ENCODE measurements at places on chromosomes 1 and 21. TPM values are rescaled to one million over a fixed set of nuclear protein-coding genes. Genes with fewer than 3 reads are reported as not detected.

SPATC1L gene
- 11.4 TPM for polyA plus RNA-seq

TSPAN2 gene
- polyA plus RNA-seq, result 34.2 TPM

DNASE2B gene
- polyA plus RNA-seq, result 0.09 TPM

PDPN gene
- 18.6 TPM for polyA plus RNA-seq

NEGR1 gene
- polyA plus RNA-seq, result 3.5 TPM

TNFAIP8L2 gene
- polyA plus RNA-seq, result 1.3 TPM

ZNF593OS gene
- polyA plus RNA-seq, result 1.9 TPM

DDAH1 gene
- 131 TPM for polyA plus RNA-seq

COL9A2 gene
- polyA plus RNA-seq, result 29.4 TPM

SMIM12 gene
- polyA plus RNA-seq, result 33.3 TPM

DPT gene
- polyA plus RNA-seq, result 0.12 TPM

PLD5 gene
- polyA plus RNA-seq, result 0.90 TPM

THBS3 gene
- 51.0 TPM for polyA plus RNA-seq

DNA sequence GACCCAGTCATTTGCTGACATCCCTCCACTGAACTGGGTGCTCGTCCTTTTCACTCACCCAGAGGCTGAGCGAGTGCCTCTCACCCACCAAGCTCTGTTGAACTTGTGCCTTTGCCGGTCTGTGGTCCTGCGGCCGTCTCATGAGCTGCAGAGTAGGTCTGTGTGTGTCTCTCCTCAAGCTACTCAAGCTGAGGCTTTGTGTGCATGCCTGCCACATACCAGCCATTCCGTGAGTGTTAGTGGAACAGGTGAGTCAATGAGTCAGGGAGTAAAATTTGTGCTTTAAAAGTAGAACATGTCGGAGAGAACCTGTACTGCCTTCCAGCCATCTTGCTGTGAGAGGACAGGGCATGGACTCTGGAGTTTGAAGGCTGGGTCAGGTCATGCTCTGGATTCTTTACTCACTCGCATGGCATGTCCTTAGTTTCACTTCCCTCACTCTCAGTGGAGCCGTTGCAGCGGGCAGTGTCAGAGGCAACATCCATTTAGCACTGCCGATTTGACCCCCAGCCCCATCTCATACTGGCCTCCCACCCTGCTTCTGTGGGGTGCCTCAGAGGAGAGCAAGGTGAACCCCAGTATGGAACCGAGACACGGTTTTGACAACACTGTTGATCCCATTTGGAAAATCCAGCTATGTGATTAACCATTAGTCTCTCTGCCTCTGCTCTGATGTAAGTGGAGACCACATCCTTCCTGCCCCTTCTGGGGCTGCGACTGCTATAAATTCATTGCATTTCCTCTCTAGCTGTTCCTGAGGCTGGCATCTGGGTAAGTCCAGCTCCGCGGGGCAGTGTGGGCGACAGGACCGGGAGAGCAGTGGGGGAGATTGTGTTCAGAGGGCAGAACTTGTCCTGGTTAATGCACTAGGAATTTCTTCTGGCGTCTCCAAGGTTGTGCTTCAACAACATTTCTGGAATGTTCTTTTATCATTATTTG, at the start of gene NLRP3:
Gene NLRP3, plus strand, starts transcription at position 751 of the 939 bp plus-strand sequence. CDS start 2,628 bp downstream, outside the sequence.
- no peak for DNase-seq

DNA sequence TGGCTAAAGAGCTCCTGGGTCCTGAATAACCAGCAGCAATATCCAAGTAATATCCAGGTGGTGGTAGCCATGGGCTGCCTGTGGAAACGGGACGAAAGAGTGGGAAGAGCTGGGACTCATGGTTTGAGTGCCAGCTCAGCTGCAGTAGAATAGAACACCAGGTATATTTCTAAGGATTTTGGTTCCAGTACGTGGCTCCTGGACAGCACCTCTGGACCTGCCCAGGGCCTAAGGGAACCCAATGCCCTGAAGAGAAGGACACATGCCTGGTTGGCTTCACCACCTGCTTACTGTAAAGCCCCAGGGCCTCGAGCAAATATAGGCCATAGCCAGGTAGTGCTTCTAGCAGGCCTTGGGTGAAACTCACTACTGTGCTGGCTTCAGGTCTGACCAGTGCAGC, 566.7 kb downstream of the KIF26B start:
- DNase-seq, result no peak

- DNase-seq, result no peak
These were observed 37.4 kb downstream of the PAX7 start for GRCh38 chr1:18668046-18668445.

GRCh38 chr1:225482421-225482950, 54.6 kb upstream of the LBR start:
- no peak for DNase-seq

DNA sequence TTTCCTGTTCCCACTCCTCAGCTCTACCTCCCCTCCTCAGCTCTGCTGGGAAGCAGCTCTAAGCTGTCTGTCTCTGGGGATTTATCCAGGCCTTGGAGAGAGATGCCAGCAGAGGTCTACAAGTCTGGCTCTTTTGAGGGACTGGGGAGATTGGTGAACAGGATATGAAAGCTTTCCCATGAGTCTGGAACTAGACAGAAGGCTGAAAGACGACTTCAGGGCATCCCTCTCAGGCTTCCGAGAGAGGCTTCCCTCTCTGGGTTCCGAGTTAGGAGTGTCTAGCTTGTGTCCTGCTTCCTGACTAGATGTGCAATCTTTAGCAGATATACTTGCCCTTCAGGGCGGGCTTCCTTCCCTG, 733 bp downstream of the TMEM35B start:
- peak; percentile 5 for DNase-seq

- no peak for DNase-seq
These were observed 185.5 kb downstream of the CRB1 start for GRCh38 chr1:197453376-197454058.

- no peak for DNase-seq
These were observed 7.0 kb downstream of the TMPRSS3 start for GRCh38 chr21:42388740-42389448.

GRCh38 chr1:20634065-20634593, 871 bp downstream of the PINK1 start:
- no peak for DNase-seq

GRCh38 chr1:26020941-26021646, 481 bp upstream of the EXTL1 start:
- no peak for DNase-seq

DNA sequence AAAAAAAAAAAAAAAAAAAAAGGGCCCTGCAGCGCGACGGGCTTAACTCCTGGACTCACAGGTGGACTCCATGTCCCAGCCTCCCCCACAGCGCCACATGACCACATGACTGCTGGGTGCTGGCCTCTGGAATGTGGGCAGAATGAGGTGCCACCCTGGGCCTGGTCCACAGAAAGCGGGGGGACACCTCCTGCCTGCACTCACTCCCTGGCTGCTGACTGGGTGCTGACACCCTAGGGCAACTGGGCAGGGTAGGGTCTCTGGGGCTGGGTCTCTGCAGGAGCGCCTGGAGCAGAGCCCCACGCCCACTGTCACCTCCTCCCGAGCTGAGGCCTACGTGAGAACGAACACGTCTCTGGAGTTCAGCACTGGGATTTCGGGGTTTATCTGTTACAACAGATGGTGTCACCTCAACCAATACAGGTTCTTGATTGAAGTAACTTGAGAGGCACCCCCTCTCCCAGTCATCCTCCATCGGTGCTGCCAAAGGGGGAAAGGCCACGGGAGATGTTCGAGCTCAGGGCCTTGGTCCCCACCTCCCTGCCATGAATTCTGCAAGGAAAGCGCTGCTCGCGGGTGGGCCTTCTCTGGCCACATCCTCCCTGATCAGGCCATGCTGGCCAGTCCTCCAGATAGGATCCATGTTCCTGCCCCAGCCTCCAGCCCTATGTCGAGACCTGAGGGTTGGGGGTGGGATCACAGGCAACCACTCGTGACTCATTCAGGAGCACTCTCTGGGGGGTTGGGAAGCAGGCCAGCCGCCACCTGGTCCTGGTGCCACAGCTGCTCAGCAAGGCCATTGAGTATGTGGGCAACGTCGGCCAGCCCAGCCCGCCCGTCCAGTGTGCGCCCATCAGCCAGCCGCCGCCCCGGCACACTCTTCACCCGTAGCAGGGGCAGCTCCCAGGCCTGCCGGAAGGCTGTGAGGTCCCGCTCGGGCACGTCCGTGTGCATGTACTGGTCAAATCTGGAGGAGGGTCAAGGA, 5.4 kb downstream of the CPLANE2 start:
- no peak for DNase-seq

- DNase-seq, result no peak
These were observed 24.7 kb downstream of the EPHX1 start for GRCh38 chr1:225834417-225835329.

- no peak for DNase-seq
These were observed 279.2 kb downstream of the RPS6KC1 start for GRCh38 chr1:213330281-213330680.

DNA sequence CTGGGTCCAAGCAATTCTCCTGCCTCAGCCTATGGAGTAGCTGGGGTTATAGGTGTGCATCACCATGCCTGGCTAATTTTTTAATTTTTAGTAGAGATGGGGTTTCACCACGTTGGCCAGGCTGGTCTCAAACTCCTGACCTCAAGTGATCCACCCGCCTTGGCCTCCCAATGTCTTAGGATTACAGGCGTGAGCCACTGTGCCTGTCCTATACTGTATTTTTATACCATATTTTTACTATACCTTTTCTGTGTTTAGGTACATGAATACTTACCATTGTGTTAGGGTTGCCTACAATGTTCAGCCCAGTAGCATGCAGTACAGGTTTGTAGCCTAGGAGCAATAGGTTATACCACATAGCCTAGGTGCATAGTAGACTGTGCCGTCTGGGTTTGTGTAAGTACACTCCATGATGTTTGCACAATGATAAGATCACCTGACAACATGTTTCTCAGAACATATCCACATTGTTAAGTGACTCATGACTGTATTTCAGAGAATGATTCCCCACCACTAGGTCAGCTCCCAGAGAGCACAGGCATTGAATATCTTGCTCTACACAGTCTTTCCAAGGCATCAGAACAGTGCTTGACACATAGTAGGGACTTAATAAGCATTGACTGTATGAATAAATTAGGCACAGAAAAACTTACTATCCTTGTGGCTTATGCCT, 6.0 kb upstream of the CITED4 start:
- no peak for DNase-seq

DNA sequence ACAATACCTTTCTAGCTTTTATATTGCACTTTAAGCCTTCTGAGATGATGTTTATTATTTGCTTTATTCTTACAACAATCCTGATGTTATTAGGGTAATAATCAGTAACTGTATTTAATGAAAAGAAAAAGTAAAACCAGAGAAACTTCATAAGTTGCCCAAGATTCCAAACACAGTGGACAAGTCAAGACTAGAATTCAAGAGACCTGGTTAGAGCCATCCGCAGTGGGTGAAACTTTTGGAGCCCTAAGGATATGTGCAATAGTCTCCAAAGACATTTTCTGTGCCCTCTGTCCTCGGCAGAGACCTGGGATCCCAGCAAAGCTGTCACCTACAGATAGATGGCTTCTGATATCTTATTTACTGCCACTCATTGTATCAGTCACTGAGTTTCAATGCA, 106.8 kb upstream of the DPT start:
- DNase-seq, result no peak

DNA sequence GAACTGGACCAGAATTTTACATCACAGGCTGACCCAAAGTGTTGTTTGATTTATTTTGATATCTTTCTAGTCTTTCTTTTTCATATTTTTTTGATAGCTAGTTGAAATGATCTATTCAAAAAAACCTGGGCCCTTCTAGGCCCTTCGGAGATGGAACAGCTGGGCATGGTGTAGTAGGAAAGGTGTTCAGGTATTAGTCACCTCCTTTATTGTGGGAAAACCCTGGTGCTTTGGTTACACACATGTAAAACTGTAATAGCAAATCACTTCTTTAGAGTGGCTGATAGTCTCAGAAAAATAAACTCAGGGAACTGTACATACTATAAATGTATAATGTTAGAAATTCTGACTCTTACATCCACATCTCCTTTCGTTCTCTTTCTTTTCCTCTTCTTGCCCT, 234.5 kb downstream of the PLA2G4A start:
- no peak for DNase-seq

DNA sequence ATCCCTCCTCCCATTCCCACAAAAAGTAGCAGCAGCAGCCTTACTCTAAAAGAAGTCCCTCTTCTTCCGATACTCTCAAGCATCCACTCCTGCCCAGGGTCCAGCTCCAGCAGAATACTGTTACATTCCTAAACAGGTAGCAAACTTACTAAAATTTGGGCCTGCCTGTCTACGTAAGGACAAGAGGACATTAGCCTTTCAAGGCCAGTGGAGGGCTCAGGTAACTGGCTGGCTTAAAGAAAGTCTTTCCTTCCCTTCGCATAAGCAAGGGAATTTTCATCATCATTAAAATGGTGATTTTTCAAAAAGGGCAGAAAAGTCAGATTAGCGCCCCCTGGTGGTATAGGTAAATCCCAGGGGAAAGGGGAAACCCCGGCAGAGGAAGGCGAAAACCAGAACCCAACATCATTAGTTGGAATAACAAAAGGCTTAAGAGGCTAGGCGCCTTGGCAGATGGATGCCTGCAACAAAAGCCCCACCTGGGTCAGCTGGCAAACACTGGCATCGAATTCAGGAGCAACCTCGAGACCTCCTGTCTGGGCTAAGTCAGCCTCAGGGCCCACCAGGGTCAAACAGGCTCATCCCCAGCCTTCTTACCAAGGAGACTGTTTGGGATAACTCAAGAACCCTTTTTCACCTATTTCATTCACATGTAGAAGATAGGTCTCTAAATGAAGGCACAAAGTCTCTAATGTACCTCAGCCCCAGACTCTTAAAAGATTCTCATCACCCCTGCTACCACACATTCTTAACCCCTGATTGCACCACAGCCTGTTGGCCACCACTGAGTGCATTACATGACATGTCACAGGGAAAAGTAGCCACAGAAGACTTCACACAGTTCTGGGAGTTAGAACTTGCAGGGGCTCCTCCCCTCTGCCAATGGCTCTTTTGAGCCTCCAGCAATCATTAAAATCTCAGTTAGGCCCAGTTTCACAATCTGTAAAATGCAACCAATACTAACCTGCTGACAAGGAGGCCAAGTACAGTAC, 36.7 kb downstream of the ERI3 start:
- DNase-seq, result no peak

DNA sequence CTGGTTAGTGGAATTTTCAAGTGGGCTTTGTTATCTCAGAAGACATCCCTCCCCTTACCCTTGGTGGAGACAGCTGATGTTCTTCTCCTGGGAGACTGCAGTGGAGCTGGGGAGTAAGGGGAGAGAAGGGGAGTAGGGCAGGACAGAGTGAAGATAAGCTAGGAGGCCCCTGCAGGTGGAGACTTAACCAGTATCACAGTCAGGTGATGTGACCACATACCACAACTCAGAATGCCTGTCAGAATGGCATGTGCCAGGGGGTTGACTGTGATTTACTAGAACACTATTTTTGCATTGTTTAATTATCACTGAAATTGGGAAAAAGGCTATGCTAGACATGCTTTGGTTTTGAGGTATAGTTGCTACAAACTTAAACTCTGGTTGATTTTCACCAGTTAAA, 124.6 kb downstream of the NRDC start:
- DNase-seq, result no peak

- DNase-seq, result no peak
These were observed 348.8 kb downstream of the HHAT start for GRCh38 chr1:210677533-210677932.

GRCh38 chr1:212203630-212204029, 81.6 kb upstream of the PPP2R5A start:
- no peak for DNase-seq
